Right cardiac atrium (tissue), 5 donors: ENCODE measurements at places on chromosomes 16 and 17. TPM values are rescaled to one million over a fixed set of nuclear protein-coding genes. Genes with fewer than 3 reads are reported as not detected.
A peak's percentile ranks its signal among the peaks of the same experiment; 100 is the strongest.

DNA sequence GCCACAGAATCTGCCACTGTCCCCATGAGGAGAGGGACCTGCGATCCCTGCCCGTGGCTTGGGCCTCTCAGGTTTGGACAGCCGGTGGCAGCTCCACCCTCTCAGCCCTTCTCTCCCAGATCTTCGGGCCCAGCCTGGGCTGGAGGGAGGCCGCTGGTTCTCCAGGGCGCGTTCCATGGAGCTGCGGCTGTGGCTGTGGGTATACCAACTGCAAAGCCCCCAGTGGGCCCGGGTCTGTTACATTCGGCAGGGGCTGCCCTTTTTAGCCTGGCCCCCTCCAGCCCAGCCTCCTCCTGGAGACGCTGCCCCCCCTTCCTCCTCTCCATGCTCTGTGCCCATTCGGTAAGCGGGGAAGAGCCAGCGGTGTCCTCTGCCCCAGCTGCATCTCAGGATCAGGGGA, 64.7 kb upstream of the ZNF469 start:
- DNase-seq, result no peak

The PRR15L gene
- not detected for total RNA-seq

The PIK3R6 gene
- total RNA-seq, result 0.82 TPM

DNA sequence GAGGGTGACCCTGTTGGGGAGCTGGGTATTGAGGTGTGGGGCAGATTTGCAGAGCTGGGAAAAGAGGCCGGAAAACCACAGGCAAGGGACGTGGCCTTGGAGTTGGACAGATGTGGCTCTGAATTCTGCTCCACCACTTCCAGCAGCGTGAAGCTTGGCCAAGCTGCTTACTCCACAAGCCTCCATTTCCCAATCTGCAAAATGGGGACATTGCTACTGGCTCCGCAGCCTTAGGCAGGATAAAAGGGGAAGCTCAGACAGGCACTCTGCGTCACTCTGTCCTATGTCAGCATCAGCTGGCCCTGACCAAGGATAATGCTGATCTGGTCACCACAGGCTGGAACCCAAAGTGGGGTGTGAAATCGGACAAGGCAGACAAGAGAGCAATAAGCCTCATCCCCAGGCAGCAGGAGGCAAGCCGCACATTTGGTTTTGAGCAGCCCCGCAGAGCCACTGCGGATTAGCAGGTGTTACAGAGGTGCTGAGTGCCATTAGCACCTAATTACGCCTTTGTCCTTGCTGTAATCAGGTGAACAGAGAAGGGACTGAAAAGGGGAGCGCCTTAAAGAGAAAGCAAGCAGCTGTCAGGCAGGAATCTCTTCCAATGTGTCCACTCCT, 54.8 kb downstream of the SDK2 start:
- peak; percentile 16 for DNase-seq

DNA sequence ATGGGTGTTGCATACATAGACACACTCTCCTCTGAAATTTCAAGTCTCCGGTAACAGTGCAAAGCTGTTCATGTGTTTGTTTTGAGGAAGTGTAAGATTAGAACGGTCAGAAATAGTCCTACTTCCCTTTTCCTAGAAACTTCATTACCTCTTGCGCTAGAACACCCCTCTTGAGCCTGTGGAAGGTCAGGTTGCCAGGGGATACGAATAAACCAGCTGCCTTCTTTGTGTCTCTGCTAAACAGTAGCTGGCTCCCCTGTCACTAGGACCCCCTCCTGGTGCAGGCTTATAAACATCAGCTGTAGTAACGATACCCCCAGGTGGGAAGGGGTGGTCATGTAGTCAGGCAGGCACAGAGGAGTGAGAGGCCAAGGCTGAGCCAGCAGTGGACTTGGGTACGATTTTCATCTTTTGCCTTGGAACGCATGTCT, 113.4 kb upstream of the RCVRN start:
- peak; percentile 13 for DNase-seq

The LRRC37A gene
- 1.6 TPM for total RNA-seq

DNA sequence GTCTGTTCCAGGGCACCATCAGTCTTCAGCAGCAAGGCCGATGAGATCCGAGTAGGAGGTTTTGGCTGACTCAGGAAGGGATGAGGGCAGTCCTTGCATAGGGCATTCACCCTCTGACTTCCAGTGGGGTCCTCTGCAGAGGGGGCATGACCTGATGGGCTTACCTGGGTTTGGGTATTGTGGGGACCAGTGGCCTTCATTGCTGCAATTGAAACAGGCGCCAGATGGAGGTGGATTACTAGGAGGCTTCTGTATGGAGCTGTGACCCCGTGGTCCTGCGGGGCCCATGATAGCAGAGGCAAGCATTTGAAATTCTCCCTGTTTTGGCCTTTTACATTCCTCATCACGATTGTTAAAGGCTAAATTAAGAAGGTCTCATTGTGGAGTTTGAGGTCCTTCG, 2448.7 kb downstream of the TP53TG3F start:
- no peak for DNase-seq

DNA sequence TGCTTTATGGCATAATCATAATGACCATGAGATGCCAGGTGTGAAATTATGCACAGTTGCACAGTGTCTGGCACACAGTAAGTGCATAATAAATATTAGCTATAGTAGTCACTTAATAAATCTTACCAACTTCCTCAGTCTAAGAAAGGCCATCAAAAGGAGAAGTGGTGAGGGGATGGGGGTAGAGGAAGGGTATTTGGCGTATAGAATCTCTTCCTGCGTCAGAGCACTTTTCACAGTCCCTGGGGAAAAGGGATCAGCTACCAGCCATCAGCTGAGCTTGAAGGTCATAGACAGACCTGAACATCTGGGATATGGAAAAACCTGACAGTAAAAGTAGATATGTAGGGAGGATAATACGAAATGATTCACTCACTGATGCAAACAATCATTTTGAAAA, 5.8 kb downstream of the CRHR1 start:
- DNase-seq, result no peak

DNA sequence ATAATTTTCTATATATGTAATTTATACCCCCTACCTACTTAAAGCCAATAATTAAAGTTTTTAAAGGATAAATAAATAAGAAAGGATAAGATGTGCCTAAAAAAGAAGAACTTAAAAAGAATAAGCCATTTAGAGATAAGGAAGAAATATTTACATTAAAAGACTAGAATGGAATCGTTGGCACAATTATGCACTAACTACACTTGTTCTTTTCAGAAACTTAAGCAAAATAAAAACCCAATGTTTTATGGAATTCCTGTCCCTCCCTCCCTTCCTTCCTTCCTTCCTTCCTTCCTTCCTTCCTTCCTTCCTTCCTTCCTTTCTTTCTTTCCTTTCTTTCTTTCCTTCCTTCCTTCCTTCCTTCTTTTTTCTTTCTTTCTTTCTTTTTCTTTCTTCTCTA, 4.5 kb upstream of the KRTAP4-6 start:
- DNase-seq, result no peak

DNA sequence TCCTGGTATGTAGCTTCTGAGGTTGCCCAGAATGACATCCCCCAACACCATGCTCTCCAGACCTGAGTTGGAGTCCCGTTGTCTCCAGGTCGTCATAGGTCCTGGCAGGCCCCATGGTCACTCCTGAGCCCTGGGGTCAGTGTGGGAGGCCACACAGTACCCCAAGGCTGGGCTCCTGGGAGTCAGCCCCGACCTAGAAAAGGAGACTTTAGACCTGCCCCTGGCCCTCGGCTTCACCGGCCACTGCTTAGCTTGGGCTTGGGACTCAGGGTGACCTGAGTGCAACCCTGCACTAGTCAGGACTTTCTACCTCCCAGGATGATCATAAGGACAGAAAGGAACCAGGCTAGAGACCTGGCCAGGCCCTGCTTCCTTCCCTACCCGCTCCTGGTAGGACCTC, 65.8 kb downstream of the PRMT7 start:
- DNase-seq, result no peak

DNA sequence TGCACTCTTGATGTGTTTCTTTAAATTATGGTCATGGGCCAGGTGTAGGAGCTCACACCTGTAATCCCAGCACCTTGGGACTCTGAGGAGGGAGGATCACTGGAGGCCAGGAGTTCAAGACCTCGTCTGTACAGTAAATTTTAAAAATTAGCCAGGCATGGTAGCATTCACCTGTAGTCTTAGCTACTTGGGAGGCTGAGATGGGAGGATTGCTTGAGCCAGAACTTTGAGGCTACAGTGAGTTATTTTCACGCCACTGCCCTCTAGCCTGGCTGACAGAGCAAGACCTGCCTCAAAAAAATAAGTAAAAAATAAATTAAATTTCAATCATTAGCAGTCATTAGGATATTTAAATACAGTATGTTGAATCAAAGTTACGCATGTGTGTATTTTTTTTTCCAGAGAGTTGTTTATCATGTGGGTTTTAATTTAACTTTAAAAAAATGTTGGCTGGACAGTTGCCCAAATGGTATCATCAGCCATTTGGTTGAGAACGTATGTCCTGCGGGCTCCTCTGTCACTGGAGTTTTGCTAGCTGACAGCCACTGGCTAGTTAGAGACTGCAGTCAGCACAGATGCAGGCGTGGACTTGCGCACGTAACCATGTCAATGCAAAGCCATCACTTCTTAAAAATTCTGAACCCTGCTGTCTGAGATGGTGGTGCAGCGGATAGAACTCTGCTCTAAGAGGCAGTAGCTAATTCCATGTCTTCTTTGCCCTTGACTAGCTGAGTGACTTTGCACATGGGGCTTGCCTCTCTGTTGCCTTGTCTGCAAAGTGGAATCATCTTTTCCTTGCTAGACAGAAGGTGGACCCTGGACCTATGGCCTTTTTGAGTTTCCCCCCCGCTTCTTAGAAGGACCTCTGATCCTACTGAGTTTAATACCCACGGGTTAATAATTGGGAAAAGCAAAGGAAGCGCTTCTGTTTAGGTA, 40.0 kb downstream of the MAPT start:
- DNase-seq, result no peak

The ASIC2 gene
- not detected for total RNA-seq

The PSMB3 gene
- 167 TPM for total RNA-seq

The TCAP gene
- 2,357 TPM for total RNA-seq

DNA sequence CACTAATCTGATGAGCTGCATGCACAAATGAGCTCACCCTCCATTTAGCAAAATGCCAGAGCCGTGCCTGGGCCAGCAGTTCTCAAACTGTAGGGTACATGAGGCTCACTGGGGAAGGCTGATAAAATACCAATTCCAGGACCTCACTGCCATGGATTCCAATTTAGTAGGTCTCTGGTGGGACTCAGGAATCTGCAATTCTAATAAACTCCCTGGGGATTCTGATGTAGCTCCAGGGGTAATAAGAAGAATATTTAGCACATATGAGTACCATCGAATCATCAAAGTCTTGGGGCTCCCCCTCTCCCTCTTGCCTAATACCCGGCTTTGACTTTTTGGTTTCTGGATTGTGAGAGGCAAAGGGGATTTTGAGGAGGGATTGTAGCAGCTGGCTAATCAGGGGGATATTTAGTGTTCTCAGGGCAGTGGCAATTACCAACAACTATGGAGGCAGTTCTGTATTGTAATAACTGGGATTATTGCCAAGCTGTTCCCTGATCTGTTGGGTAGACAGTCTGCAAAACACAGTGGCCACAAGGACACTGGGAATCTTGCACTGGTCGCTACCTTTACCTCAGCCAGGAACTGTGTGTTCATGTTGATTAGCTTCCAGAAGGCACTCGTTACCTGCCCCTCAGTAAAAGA, 140.4 kb downstream of the SHISA9 start:
- no peak for DNase-seq

- no peak for DNase-seq
Measured at GRCh38 chr17:14699574-14700185, 398.8 kb downstream of the HS3ST3B1 start.

The SLFN13 gene
- 5.7 TPM for total RNA-seq

DNA sequence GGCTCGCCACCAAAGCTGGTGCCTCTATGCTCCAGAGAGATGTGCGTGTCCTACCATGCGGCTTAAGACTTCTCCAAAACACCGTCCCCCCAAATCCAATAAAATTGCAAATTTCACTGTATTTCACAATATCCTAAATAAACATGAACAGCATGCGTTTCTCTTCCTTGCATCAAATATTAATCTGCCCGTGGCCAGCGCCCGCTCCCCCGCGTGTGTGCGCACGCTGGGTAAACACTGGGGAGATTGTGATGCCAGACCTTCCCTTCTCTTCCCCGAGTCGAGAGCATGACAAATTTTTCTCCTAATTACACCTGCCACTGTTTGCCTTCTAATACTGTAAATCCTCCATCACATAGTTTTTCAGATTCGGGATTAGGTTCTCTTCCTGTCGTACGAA, 148.1 kb downstream of the MRM1 start:
- no peak for DNase-seq

GRCh38 chr16:54438469-54438868, 151.9 kb upstream of the IRX3 start:
- DNase-seq, result no peak

The HBZ gene
- not detected for total RNA-seq

- no peak for DNase-seq
Measured at GRCh38 chr17:76170114-76170513, 29.1 kb upstream of the FOXJ1 start.

The SCNN1G gene
- total RNA-seq, result not detected

DNA sequence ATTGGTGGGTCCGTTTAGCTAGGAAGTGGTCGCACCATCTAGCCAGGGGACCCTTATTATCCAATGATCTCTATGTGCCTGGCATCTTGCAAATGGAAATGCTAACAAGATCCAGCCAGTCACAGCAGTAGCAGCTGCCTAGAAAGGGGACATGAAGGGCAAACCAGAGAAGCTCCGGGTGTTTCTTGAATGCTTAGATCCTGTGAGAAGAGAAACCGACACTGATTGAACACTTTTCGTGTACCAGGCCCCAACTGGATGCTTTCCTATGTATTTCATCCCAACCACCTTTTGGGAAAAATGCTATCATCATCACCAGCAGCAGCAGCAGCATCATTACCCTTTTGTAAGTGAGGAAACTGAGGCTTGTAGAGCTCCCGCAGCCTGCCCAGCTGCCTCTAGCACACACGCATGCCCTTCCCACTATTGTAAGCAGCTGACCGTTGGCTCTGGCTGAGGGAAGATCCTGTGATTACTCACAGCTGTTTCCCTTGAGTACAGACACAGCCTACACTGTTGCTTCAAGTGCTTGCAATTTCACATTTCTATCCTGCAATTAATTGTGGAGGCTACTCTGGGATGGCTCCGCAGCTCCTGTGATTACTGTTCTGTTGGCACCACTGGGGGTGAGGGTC, 180.7 kb upstream of the CACNG5 start:
- DNase-seq, result no peak

The MYO15B gene
- 131 TPM for total RNA-seq

GRCh38 chr17:56979091-56979480, 1.2 kb downstream of the SCPEP1 start:
- no peak for DNase-seq

DNA sequence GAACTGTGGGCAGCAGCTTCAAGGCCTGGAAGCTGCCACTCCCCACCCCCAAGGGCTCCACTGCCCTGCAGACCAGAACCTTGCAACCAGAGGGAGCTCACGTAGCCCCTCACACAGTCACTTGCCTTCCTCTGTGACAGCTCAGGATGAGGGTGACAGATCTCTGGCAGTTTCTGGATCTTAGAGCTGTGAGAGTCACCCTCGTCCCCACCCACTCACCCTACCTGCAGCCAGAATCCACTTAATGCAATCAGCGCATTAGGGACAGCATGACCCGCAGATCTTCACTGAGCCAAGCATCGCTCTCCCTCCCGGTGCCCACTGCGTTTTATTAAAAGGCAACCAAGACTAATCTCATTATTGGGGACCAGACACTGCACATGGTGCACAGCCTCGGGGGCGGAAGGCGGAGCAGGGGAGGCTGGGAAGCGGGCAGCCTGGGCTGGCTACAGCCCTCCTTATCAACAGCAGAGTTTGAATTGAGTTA, 3.5 kb downstream of the CYB561 start:
- no peak for DNase-seq
